ENCODE measurements at places on chromosomes 7 and 10. TPM values are rescaled to one million over a fixed set of nuclear protein-coding genes. Genes with fewer than 3 reads are reported as not detected.

Gene GRID2IP
- not detected for total RNA-seq

Gene NODAL
- total RNA-seq = not detected

Gene GGCT
- total RNA-seq = 28.3 TPM

Gene TBXAS1
- 0.60 TPM for total RNA-seq

Measured in smooth muscle cell of the coronary artery (primary cell).